ENCODE measurements at places on chromosomes 12 and 14. TPM values are rescaled to one million over a fixed set of nuclear protein-coding genes. Genes with fewer than 3 reads are reported as not detected.

- DNase-seq = no peak
Observed at GRCh38 chr12:90010089-90010488, 301.5 kb upstream of the ATP2B1 start.

- no peak for DNase-seq
Observed at GRCh38 chr14:32414808-32415255, 85.7 kb downstream of the AKAP6 start.

DNA sequence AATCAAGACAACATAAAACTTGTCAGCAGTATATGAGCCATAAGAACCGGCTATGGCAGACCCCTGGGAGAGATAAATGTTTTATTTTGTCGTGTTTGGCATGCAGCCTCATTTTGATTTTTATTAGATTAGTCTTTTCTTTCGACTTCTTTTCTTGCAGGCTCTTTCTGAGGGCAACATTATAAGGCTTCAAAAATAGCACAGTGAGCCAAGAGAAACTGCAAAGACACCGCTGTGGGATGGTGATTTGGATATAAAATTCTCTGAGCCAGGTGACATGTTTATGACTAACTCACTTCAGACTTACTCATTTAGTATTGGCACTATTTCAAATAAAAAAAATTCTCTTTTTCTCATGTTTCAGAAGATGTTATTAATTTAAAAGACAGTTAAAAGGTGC lies 96.8 kb upstream of the PKP2 start:
- no peak for DNase-seq

DNA sequence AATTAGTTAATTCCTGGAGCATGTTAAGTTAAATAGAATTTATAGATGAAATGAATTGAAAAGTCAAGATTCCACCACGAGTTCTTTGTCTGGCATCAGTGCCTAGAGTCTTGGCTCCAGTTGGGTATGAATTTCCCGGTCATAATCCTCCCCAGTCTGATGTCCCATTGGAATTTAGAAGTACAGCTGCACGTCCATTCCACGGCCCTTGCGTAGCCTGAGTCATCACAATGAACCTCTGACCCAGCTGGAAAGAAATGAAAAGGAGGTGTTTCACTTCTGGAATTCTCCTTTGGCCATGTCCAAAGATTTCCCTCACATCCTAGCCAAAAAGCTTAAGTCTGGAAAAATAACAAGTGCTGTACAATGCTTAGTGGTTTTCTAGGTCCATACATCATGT lies 122.7 kb downstream of the KICS2 start:
- DNase-seq = no peak

GRCh38 chr14:40058901-40059897 lies 627.0 kb upstream of the FBXO33 start:
- DNase-seq = no peak

STYK1 gene
- not detected for total RNA-seq

INSM2 gene
- total RNA-seq = not detected

B4GALNT1 gene
- total RNA-seq = 7.3 TPM

Measured in Right ventricle myocardium inferior (tissue), 1 donor.